ENCODE measurements at places on chromosomes 3 and 15. TPM values are rescaled to one million over a fixed set of nuclear protein-coding genes. Genes with fewer than 3 reads are reported as not detected.

The RAD51 gene
- total RNA-seq, result 64.7 TPM

The SPSB4 gene
- not detected for total RNA-seq

The TRPC1 gene
- total RNA-seq, result 2.1 TPM

The DLG1 gene
- 75.4 TPM for total RNA-seq

The RPS27L gene
- total RNA-seq, result 206 TPM

The SETD5 gene
- 125 TPM for total RNA-seq

The RTP3 gene
- not detected for total RNA-seq

The ARRDC4 gene
- total RNA-seq, result 0.39 TPM

The OCA2 gene
- total RNA-seq, result not detected

The ANKRD63 gene
- total RNA-seq, result not detected

The BTBD1 gene
- 54.3 TPM for total RNA-seq

The ZMYND10 gene
- 3.6 TPM for total RNA-seq

The RHOV gene
- total RNA-seq, result 0.09 TPM

The LCMT2 gene
- 16.0 TPM for total RNA-seq

The FAM227B gene
- 3.2 TPM for total RNA-seq

The APBA2 gene
- 7.0 TPM for total RNA-seq

The SEMA3B gene
- 0.30 TPM for total RNA-seq

The MYZAP gene
- total RNA-seq, result 0.14 TPM

The GPR62 gene
- not detected for total RNA-seq

The EHD4 gene
- total RNA-seq, result 9.1 TPM

The IMPG2 gene
- 0.20 TPM for total RNA-seq

The RABL3 gene
- total RNA-seq, result 28.8 TPM

The ANKRD34C gene
- not detected for total RNA-seq

The ZNF860 gene
- 0.16 TPM for total RNA-seq

The DISP2 gene
- 0.52 TPM for total RNA-seq

The MORC1 gene
- total RNA-seq, result not detected
